ENCODE measurements at places on chromosomes 13 and 19.
A peak's percentile ranks its signal among the peaks of the same experiment; 100 is the strongest.

DNA sequence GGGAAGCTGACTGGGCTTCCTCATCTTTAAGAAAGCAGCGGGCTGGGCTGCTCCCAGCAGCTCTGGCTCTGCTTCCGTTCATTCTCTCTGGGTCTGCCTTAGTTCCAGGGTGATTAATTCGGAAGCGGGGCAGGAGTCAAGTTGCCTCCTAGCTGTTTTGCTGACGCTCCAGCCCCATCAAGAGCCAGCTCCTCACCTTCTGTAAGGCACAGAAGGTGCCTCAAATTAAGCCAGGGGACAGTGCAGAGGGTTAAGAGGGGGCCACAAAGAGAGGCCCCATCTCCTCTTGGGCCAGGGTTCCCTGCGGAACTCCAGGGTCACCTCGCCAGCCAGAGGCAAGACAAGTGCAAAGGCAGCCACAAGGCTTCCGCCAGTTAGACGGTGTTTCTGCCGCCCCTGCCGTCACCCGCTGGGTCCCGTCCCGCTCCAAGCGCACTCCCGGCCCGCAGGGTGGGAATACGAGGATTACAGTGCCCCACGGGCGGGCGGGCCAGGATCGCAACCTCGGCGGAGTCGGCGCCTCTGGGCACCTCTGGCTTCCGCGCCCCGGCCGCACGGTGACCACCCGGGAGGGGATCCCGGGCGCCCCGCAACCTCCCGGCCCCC is 508 bp downstream of the SLC15A1 start:
- no peak for DNase-seq

GRCh38 chr13:111286749-111287148 is 33.7 kb upstream of the TEX29 start:
- DNase-seq, result no peak

GRCh38 chr13:52103386-52103785 is 25.5 kb downstream of the NEK5 start:
- DNase-seq, result no peak

- no peak for DNase-seq
These were observed at the start of gene ISYNA1 for GRCh38 chr19:18437491-18438330. TSS of gene ISYNA1 (minus strand) at chr19:18438133. CDS start at chr19:18437979, 154 bp downstream.

GRCh38 chr19:15666883-15667282 is 6.0 kb upstream of the CYP4F12 start:
- DNase-seq, result no peak

DNA sequence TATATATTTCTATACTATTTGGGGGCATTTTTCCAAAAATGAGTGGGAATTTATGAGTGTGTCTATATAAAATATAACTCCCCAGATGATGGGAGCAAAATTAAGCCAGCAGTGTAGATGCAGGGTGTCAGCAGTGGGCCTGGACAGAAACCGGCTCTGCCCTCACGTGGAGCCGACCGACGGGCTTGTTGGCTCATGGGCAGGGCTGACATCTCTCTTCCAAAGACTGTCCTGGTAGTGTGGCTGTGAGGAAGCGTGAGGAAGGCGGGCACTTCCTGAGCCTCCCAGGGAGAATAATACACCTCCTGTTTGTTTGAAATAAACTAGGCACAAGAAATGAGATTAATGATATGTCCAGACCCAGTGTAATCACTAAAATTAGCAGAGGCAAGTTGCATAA is 206.5 kb downstream of the TEX29 start:
- DNase-seq, result no peak

- DNase-seq, result no peak
These were observed at the start of gene ETV2 for GRCh38 chr19:35641515-35642151. TSS of gene ETV2 (plus strand) at chr19:35641745. CDS start at chr19:35642461, 716 bp downstream.

GRCh38 chr19:4369109-4369887 is 25.9 kb downstream of the MPND start:
- DNase-seq, result peak; percentile 89

- peak; percentile 79 for DNase-seq
These were observed 3.7 kb downstream of the HRC start for GRCh38 chr19:49151267-49152118.

- no peak for DNase-seq
These were observed 529.6 kb downstream of the FGF9 start for GRCh38 chr13:22200440-22200839.

DNA sequence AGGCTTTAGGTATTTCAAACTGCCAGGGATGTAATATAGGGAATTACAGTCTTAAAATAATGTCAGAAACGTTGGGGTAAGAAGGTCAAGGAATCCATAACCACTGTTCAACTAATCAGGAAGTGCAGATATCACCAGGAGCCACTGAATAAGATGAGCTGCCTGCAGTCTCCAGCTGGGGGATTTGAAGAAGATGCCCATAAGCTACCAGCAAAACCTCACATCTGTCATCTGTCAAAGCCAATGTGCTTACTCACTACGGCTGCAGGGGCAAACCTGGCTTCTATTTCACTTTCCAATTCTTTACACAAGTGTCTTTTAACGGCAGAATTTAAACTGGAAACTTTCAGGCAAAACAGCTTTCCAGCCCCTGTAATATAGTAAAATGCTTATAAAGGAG is 1410.1 kb upstream of the ATXN8OS start:
- DNase-seq, result no peak

DNA sequence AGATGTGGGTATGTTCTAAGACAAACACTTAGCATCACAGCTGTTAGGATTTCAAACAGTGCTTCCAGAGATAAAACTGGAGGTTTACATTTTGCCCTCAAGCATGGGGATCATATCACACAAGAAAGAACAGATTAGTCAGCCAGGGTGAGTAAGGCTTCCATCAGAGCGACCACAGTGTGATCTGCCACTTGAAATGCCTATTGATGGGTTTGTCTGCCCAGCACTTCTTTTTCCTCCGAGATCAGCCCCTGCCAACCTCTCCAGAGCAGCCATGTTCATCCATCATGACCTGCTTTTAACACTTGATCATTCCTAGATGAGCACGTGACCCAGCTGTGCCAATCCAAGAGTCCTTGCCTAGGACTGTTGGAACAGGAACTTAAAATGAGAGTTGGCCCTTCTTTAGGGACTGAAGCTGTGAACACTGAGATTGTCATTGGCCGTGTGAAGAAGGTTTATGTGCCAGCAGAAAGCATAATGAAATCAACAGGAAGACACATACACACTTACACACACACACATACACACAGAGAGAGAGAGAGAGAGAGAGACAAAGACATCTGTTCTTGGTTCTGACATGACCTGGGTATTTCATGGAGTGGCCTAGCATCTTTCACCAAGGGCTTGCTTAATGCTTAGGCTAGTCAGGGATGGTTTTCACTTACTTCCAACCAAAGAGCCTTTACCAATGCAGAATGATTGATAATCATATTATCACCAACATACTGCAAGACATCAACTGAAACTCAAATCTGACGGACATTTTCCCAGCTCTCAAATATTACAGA is 5.2 kb upstream of the CEBPG start:
- DNase-seq, result no peak

GRCh38 chr13:34617473-34618083 is 324.5 kb upstream of the NBEA start:
- DNase-seq, result no peak

GRCh38 chr19:3006075-3006767 is 22.9 kb downstream of the TLE2 start:
- no peak for DNase-seq

- peak; percentile 49 for DNase-seq
These were observed 32.4 kb downstream of the GPX4 start for GRCh38 chr19:1136201-1136600.

- DNase-seq, result no peak
These were observed 673 bp downstream of the ZNF486 start for GRCh38 chr19:20167651-20168122.

GRCh38 chr19:33520844-33521479 is 629 bp downstream of the PEPD start:
- no peak for DNase-seq

- DNase-seq, result no peak
These were observed 11.9 kb downstream of the PEX11G start for GRCh38 chr19:7476777-7477494.

DNA sequence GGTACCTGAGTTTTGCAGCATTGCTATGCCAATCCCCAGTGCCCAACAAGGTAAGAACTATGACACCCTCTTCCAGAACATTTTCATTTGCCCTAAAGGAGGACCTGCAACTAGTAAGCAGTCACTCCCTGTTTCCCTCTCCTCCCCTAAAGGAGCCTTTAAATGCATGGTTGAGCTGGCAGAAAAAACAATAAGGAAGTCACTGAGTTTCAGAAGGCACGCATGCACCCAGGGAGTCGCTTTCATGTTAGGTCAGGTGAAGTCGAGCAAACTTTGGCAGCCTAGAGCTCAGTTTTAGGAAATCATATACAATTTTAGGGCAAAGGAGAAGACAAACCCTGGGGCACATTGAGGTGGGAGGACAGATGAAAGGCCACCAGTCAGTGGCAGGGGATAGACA is 11.8 kb downstream of the NLRP11 start:
- DNase-seq, result no peak

DNA sequence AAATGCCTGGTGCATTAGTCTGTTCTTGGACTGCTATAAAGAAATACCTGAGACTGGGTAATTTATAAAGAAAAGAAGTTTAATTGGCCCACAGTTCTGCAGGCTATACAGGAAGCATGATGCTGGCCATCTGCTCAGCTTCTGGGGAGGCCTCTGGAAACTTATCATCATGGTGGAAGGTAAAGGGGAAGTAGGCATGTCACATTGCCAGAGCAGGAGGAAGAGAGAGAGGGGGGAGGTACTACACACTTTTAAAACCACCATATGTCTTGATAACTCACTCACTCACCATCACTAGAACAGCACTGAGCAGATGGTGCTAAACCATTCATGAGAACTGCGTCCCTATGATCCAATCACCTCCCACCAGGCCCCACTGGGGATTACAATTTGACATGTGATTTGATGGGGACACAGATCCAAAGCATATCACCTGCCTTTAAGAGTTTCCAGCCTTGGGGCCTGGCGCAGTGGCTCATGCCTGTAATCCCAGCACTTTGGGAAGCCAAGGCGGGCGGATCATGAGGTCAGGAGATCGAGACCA is 219.0 kb downstream of the KATNAL1 start:
- DNase-seq, result no peak

DNA sequence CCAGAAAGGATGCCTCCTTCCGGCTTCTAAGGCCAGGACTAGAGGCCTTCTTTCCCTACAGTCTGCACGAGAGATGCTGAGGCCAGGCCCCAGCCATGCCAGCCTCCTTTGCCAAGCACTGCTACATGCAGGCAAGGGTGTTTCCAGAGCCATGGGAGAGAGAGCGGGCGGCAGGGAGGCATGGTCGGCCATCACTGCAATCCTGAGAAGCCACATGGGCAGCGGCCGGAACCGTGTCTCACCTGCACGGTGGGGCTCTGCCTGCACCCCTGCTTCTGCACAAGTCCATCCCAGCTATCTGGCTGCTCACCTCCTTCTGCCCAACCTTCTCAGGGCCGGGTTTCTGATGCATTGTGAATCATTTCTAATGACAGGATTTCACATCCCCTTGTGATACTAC is 35.1 kb downstream of the TSHZ3 start:
- no peak for DNase-seq

- no peak for DNase-seq
These were observed 48.3 kb downstream of the SLAIN1 start for GRCh38 chr13:77745784-77746183.

DNA sequence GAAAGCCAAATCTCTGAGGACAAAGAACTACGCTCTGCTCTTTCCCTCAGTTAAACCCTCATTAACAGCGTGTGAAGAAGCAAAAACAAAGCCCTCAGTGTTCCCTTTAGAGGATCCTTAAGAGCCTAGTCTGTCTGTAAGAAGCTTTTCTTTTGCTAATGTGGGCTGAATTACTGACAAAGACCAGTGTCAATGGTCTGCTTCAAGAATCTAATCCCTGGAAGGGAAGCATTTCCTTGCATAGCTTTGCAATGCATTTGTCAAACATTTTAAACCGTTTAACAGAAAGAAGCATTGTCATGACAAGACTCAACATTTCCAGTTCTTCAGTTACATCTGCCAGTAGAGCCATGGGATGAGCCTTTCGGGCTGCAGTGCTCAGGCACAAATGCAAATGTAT is 64.9 kb downstream of the EDNRB start:
- no peak for DNase-seq

DNA sequence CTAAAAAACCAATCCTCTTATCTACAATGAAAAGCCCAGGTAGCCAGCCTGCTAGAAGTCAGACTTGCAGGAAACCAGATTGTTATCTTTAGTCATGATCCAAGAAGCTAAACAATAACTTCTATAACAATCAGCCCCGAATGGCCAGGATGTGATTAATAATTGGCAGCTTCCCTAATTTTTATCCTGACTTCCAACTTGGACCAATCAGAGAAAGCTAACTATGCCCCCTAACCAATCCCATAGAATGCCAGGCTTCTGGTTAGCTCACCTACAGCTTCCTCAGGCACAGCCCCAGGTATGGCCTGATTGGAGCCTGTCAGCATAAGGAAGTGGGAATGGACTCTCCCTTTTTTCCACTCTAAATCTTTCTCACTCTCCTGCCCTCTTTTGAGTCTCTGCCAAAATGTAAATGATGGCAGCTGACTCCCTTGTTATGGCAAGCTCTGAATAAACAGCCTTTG is 394.9 kb downstream of the DLEU7 start:
- DNase-seq, result no peak

- DNase-seq, result no peak
These were observed 16.2 kb downstream of the FRY start for GRCh38 chr13:32047793-32048192.

DNA sequence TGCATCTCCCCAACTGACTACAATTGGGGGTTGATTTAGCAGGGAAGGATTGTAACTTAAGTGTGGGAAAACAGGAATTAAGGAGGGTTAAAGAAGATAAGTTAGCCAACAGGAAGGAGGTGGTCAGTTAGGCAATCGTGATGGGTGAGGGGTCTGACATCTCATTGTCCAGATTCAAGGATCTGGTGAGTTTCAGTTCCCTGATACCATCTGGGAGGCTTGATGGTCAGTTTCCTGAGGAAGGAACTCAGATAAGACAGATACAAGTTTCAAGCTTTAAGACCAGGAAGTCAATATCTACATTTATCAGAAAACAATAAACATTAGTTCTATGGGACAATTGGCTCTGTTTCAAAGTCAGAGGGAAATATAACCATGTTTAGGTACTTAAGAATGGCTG is 601.8 kb downstream of the SLITRK6 start:
- no peak for DNase-seq

DNA sequence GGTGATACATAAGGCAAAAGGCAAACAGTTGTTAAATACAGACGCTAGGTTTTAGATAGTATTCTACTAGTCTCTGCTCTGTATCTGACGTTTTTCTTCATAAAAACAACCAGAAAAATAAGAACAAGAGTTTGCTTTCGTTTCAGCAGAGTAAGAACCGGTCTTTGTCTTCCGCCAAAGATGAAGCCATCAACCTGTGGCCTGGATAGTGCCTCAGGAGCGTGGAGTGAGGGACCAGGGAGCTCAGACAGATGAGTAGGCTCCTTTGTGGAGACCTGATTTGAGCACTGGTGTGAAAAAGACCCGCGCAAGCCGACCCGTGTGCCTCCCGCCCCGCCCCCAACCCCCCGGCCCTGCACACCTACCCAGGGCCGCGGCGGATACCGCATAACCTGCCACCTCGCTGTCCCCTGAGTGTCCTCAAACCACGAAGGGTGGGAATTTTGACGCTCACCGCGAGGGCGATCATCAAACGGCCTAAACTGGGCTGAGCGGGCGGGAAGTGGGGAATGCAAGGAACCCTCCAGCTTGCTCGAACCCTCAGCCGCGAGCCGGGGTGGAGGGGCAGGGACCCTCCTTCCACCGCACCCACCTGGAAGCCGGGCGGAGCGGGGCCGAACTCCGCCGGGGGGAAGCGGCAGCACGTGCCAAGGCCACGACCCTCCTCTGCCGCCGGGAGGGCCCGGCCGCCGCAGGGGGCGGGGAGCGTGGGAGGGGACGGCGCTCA is 866 bp upstream of the LMO7 start:
- no peak for DNase-seq

- no peak for DNase-seq
These were observed 47.4 kb downstream of the BBC3 start for GRCh38 chr19:47183601-47184000.

GRCh38 chr19:49301165-49301865 is 23.7 kb downstream of the SLC6A16 start:
- DNase-seq, result no peak

Data from DMS79 (cell line).